ENCODE measurements at places on chromosomes 5 and 9.

DNA sequence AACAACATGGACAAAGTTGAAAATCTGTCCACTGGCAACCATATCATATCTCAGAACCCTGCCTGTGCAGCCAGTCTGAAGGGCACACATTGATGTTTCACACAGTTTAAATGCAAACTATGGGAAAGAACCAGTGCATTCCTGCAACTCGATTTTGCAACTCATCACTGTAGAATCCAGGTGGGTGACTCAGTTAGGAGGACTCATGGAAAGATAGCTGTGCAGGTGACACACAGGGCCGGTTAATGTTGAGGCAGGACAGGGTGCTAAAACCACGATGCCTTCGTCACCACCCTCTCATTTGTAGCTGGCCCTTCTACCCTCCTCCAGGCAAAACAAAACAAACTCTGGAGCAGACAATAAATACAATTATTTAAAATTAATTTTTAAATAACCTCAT is 62.8 kb downstream of the TLE1 start:
- peak; percentile 44 for DNase-seq

DNA sequence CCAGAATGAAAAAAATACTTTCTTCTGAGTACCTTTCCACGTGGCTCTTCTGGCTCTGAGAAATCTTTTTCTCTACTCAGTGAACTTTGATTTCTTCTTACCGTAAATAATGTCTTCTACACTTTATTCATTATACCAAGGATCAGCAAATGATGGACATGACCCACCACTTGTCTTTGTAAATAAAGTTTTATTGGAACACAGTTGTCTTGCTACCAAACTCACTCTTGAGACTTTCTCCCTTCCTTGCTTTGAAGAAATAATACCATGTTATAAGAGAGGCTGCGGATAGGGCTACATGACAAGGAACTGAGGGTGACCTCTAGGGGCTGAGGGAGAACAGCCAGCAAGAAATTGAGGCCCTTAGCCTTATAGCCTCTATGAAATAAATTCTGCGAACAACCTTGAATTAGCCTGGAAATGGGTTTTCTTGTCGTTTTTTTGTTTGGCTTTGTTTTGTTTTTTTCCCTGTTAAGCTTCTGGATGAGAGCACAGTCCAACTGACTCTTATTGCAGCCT is 212.5 kb downstream of the COMMD10 start:
- no peak for DNase-seq

DNA sequence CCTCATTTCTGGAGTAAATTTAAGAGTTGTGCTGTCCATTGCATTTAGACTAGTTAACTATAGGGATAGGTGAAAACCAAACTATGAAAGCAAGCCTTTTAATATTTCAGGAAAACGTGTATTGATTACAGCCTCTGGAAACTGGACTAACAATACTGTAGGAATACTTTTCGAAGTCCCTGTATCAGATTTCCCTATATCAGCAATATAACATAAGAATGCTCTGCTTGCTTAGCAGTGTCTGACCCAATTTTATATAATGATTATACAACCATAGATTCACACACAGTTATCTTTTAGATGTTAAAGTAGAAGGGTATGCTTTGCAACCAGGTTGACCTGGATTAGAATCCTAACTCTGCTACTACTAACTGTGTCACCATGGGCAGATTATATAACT is 203.1 kb downstream of the WDR70 start:
- DNase-seq, result no peak

GRCh38 chr5:85140471-85140870 is 755.8 kb upstream of the EDIL3 start:
- DNase-seq, result no peak

- peak; percentile 49 for DNase-seq
These were observed 242.2 kb downstream of the CSNK1G3 start for GRCh38 chr5:123753937-123754891.

DNA sequence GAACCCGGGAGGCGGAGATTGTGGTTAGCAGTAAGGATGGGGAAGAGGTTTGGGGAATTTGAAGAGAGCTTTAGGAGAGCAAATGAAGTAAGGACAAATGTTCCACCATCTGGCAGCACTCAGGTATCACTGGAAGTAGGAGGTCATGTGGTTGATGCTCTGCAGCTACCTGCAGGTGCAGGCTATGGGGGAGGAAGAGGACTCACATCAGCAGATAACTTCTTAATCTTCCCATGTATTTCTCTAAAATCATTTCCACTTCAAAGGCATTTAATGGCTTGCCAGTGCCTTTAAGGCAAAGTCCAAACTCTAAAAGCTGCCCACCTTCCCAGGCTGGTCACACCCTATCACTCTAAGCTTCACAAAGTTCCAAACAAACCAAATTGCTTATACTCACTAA is 8.1 kb upstream of the HAVCR1 start:
- DNase-seq, result no peak

Measured in astrocyte (in vitro differentiated cells and primary cell).